ENCODE measurements at places on chromosomes 1 and 21.

DNA sequence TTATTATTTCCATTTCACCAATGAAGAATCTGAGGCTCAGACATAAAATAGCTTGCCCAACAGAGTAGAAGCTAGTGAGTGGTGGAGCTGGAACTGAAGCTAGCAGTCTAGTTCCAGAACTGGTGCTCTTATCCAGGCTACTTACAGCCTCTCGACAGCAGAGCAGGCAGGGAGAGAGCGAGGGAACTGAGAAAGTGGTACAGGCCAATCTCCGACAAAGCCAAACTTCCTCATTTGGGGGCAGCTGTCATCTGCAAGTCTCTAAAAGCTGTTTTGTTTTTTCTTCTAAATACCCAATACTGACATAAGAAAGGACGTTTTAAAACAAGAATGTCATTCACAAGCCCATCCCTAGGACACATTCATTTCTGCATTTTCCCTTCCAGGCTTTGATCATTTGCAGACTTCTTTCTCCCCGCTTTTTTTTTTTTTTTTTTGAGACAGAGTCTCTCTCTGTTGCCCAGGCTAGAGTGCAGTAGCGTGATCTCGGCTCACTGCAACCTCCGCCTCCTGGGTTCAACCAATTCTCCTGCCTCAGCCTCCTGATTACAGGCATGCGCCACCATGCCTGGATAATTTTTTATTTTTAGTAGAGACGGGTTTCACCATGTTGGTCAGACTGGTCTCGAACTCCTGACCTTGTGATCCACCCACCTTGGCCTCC is 20.0 kb downstream of the YIPF1 start:
- no peak for DNase-seq

DNA sequence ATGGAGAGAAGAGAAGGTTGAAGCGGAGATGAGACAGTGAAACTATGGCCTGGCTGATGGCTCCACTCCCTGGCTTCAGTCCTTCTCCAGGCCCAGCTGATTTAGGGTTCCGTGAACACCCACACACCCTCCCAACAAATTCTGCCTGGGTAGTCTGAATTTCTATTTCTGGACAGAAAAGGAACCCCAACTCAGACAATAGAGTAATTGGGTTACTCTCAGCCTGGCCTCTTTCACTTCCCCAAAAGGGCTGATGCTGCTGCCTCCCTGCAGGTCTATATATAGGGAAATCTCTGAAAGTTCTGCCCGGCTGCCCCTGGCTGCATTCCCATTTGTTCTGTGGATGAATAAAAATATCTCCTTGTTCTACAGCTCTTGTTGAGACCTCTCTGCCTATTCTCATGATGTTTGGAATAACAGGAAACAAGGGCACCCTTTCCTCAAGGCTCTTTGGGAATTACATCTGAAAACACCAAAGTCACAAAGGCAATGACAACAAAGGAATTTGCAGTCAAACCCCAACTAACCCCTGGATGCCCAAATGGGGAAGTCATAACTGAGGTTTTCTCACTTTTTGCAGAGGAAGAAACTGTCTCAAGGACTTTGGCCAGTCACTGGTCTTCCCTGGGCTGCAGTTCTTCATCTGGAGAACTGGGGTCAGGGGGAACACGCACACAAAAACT is 11.4 kb upstream of the ZSCAN20 start:
- no peak for DNase-seq

- no peak for DNase-seq
Observed at GRCh38 chr1:168991667-168992475, 114.6 kb upstream of the ATP1B1 start.

GRCh38 chr1:58850636-58851035 is 66.8 kb upstream of the JUN start:
- no peak for DNase-seq

DNA sequence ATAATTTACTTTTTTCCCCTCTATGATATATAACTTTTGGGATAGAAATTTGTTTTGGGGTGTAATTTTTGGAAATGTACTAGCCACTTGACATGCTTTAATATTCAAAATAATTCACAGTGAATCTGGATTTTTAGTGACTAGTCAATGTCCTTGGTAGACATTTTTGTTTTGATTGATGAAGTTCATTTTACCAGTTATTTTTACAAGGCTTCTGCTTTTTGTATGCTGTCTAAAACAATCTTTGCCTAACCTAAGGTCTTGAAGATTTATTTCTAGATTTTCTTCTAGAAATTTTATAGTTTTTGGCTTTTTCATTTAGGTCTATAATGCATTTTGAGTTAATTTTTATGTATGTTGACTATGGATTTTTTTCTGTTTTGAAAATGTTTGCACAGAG is 30.9 kb downstream of the DISP1 start:
- DNase-seq: no peak

- no peak for DNase-seq
Observed at GRCh38 chr1:25137521-25138395, 94.5 kb downstream of the SYF2 start.

- no peak for DNase-seq
Observed at GRCh38 chr1:180244840-180245239, 14.8 kb downstream of the LHX4 start.

- DNase-seq: peak; percentile 85
Observed at GRCh38 chr1:10679496-10680220, 116.8 kb downstream of the CASZ1 start.

GRCh38 chr1:115068826-115069585 is 20.3 kb downstream of the TSPAN2 start:
- no peak for DNase-seq

DNA sequence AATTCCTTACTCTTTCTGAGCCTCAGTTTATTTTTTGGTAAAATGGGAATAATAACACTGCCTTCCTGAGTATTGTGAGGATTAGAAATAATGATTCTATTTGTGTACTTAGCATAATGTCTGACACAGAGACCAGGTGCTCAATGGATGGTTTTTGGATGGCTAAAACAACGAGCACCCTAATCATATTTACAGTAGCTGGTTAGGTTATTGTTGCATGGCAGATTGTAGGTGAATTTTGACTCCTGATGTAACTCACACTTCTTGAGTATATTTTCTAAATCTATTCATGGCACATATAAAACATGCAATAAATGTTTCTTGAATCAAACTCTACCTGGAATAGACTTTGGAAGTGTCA is 11.9 kb upstream of the DUSP10 start:
- no peak for DNase-seq

DNA sequence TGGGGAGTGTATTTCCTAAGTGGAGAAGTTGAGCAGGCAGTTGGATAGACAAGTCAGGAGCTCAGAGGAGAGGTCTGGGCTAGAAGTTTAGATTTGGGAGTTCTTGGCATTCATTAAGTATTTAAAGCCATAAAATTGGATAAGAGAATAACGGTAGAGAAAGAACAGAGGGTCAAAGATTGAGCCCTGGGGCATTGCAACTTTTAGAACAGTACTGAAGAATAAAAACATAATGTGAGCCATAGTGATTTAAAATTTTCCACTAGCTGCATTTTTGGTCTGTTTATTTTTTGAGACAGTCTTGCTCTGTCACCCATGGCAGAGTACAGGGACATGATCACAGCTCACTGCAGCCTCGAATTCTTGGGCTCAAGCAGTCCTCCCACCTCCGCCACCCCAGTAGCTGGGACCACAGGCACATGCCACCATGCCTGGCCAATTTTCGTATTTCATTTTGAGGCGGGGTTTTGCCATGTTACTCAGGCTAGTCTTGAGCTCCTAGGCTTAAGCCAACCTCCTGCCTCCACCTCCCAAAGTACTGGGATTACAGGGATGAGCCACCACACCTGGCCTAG is 85.9 kb upstream of the SOX13 start:
- DNase-seq: no peak

GRCh38 chr1:156858959-156859522 is at the start of gene INSRR:
Gene INSRR, minus strand, starts transcription at chr1:156859117. Its CDS starts 496 bp downstream, at chr1:156858621.
- peak; percentile 62 for DNase-seq

DNA sequence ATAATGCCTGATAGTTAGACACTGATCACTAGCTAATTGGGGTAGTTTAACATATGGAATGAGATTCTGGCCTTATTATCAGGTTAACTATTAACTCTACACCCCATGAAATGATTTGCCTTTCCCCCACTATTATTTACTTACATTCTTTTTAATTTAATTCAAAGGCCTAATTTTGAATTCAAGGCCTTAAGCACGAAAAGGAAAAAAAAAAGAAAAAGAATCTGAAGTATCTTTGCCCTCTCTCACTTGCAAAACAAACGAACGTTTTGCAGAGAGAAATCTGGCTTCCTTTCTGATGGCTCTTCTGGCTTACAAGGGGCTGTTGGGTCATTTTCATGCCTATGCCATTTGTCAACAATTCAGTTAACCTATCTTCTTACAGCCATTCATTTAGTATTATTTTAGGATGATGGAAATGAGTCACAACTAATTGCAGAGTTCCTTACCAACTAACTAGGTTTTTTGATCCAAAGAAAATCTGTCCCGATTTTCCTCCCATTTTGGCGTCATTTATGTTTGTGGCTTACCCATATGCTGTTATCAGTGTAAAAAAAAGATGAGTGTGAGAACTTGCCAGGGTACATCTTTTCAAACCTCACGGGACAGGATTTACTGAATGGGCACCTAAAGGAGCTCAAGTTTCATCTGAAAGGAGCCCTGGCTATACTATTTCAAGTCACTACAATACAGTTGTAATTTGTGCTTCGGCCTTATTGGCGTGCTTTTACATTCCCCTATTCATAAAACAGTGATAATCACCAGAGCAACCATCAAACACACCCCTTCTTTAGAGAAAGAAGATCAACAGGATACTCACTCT is 1.9 kb upstream of the ERRFI1 start:
- DNase-seq: no peak

DNA sequence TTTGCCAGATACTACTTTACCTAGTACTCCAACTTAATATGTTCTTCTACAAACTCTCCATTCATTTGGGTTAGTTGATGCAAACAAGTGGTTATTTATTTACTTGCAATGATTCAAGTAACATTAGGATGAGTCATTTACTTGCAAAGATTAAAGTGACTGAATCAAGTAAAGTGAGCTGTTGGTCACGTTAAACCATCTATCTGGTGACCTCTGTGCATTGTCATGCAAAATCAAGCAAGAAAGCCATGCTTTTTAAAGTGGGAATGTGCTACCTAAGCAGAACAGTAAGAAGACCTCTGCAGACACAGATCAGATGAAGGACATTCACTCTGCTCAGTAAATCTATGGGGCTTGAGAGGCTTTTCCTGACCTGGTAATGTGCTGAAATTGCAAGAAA is 254.7 kb downstream of the LRRIQ3 start:
- no peak for DNase-seq

DNA sequence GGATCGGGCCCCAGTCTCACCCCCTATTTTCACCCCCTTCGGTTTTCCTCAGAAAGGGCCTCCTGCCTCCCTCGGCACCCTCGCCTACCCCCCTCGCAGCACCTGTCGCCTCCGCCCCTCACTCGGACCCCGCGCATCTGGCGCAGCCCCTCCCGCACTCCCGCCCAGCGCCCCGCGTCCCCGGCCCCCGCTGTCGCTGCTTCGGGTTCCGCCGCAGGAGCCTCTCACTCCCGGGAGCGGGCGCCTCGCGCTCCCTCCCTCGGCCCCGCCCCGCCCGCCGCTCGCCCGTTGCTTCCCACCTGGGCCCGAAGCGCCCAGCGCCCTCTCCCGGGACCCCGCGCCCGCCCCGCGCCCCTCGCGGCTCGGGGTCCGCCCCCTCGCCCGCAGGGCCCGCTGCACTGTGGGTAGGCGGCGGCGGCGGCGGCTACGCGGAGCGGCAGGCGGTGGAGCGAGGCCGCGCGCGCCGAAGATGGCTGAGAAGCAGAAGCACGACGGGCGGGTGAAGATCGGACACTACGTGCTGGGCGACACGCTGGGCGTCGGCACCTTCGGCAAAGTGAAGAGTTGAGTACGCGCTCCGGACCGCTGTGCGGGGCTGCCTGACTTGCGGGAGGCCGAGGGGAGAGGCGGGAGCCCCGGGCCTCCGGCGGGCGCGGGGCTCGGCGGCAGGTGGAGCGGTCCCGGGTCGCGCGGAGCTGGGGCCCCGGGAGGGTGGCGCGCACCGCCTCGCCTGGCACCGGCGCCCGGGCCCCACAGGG is at the start of gene PRKAA2:
Gene PRKAA2 (plus strand): TSS at position 396 of the 758 bp plus-strand sequence. CDS start 74 bp downstream, at position 470.
- DNase-seq: peak; percentile 88

- DNase-seq: no peak
Observed at GRCh38 chr1:50308878-50309277, 114.4 kb downstream of the DMRTA2 start.

DNA sequence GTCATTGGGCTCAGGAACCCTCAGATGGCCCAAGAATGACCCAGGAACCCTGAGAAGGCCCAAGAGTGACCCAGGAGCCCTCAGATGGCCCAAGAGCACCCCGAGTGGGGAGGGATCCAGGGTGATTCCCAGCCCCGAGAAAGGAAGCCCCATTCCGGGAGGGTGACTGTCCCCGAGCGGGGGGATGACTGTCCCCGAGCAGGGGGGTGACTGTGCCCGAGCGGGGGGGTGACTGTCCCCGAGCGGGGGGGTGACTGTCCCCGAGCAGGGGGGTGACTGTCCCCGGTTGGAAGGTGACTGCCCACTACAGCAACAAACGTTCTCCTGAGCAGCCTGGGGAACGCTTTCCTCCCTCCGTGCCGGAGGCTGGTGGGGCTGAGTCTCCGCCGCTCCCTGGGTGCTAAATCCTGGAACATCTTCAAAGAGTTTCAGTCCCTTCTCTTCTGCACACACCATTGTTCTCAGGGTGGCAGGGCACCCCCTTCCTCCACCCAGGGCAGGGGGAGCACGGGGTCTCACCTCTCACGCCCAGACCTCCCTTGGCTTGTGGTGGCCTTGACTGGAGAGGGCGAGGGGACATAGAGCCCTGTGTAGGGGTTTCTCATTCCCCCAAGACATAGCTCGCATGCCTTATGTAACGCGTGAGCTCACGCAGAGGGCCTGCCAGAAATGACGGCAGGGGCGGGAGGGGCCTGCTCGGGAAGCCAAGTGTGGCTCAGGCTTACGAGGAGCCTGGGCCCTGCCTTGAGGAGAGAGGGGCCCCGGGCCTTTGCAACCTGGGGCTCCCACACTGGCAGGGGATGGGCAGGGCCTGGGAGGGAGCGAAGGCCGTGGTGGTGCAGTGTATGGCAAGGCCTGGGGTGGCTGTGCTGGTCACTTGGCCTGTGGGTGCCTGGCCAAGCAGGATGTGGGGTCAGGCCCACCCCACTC is 14.3 kb upstream of the SKI start:
- no peak for DNase-seq

DNA sequence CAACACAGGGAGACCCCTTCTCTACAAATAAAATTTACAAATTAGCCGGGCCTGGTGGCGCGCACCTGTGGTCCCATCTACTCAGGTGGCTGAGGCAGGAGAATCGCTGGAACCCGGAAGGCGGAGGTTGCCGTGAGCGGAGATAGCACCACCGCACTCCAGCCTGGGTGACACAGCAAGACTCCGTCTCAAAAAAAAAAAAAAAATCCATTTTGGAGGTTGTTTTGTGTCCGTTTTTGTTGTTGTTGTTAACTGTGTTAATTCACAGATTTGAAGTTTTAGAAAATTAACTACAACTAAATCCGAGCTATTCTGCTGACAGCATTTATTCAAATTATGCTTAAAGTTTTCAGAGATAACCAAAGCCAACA is 618 bp downstream of the CLCC1 start:
- no peak for DNase-seq
